ENCODE measurements at places on chromosomes 4 and X. TPM values are rescaled to one million over a fixed set of nuclear protein-coding genes. Genes with fewer than 3 reads are reported as not detected.

- DNase-seq, result no peak
Measured at GRCh38 chr4:20178902-20179576, 72.7 kb upstream of the SLIT2 start.

- no peak for DNase-seq
Measured at GRCh38 chr4:176744091-176744490, 48.6 kb downstream of the VEGFC start.

GRCh38 chr4:183586824-183587223, 72.2 kb downstream of the RWDD4 start:
- no peak for DNase-seq

DNA sequence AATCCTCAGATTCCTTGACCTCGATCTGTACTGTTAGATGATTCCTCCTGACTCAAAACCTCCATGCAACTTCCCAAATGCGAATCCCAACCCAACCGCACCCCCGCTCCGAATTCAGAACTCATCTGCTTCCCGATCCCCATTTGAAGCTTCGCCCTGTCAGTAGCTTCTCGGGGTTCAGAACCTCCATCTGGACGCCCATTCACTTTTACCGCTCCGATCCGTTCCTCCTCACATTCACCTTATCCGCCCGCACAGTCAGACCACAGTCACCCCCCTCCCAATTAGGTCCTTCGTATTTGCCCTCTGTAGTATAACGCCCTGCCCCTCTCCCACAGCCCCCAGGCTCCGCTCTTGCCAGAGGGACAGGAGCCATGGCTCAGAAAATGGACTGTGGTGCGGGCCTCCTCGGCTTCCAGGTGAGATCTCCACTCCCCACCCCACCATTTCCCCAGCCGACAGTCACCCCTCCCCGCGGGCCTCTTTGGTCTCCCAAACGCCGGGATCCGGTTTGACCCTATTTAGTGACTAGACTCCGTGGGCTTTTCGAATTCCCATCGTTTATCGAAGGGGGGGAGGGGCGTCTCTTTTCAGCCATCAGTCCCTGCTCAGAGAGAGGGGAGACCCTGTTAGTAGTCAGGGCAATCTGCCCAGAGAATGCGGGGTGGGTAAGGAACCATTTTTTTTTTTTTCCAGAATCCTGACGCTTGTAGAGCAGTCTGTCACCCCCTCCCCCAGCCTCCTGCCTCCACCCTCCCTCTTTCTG, 691 bp downstream of the MAGED1 start:
- DNase-seq, result peak; percentile 16

DNA sequence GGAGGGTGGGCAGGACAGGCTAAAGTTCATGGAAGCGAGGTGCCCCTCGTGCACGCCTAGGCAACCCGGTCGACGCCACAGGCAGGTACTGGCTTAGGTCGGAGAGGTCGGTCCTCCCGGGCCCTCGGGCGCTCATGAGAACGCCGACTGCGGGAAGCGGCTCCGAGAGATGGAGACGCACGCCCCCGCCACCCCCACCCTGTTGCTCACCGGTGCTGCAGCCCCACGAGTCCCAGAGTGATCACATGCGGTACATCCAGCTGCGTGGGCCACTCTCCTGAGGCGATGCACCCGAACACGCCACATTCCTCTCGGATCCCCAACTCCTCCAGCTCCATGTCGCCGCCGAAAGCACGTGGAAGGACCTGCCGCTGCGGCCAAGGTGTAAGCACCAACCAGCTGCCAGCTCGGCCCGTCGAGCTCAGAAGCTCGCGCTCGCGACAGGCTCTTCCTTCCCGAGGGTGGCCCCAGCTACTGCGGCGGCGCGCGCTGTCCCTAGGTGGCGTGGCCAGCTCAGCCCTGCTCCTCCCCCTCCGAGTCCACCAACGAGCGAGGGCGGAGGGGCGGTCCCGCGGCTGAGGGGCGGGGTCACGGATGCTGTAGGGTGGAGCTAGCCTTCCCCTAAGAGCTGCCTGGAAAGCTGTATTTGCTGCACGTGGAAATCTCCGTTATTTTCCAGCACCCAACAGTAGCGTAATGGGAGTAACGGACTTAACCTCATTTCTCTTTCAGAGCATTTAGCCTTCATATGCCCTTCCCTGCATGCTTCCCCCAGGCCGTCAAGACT, at the start of gene PPAT:
PPAT (minus strand) TSS at position 476 of the 787 bp plus-strand sequence; CDS start at position 338, 138 bp downstream.
- DNase-seq, result peak; percentile 100

DNA sequence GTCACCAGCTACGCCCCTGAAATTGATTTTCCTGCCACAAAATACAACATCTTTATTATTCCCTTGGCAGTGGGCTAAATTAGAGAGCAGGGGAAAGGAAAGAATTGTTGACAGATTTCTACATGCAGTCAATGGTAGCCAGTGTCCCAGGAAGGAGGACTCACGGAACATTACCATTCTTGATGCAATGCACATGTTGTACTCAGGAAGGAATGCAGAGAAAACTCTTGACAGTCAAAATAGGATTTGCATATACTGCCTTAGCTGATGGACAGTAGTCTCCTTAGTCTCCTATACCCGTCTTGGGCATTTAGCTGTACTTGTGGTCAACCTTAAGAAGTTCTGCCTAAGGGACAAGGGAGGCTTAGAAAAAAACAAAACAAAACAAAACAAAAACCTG, 158.0 kb upstream of the GYPA start:
- no peak for DNase-seq

DNA sequence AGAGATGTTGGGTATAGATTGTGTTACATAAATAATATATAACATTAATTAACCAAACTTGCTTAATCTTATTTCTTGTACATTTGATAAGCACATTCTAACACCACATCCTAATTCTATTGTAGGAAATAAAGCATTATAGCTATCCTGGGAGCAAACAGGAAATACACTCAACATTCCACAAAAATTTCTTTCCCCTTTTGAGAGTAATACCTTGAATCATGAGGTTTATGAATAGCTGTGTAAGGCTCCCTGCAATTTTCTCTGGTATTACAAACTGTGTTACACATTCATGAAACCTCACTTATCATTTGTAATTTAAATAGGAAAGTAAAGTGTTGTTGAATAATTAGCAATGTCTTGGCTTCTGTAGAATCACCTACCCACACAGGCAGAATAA, 95.1 kb downstream of the TMEM47 start:
- DNase-seq, result peak; percentile 49

GRCh38 chr4:5517372-5517771, 191.0 kb downstream of the EVC2 start:
- no peak for DNase-seq

- DNase-seq, result no peak
Measured at GRCh38 chr4:89365375-89365774, 57.8 kb upstream of the GPRIN3 start.

- DNase-seq, result peak; percentile 61
Measured at GRCh38 chr4:56424697-56425514, 10.5 kb downstream of the PPAT start.

DNA sequence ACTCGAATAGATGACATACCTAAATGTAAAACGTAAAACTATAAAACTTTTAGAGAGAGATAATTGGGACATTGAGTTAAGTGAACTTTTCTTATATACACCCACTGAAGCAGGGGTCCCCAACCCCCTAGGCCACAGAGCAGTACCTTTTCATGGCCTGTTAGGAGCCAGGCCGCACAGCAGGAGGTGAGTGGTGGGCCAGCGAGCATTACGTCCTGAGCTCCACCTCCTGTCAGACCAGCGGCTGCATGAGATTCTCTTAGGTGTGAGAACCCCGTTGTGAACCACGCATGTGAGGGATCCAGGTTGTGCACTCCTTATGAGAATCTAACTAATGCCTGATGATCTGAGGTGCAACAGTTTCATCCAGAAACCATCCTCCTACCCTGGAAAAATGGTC, 114.8 kb downstream of the HMX1 start:
- DNase-seq, result no peak

DNA sequence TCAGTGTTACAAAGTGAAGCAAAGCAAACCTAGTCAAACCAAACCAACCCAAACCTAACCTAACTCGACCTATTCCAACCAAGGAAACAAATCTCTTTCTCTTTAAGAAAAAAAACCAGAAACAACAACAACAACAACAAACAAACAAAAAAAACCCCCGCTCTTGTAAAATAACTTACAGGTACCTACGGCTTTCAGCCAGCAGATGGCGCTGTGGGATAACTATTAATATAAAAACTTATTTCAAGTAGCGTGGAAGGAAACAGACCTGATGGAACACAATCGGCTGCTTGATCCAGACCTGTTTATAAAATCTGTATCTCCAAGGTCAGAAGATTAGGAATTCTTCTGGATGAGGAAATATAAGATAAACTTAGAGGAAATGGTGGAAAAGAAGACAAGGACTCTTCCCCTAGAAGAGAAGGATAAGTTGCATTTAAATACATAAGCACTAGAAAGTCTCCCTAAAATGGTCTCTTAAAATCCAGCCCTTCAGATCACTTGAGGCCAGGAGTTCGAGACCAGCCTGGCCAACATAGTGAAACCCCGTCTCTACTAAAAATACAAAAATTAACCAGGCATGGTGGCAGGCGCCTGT, 34.4 kb upstream of the CDKL5 start:
- DNase-seq, result peak; percentile 49

- no peak for DNase-seq
Measured at GRCh38 chrX:46375831-46376230, 169.4 kb downstream of the ZNF674 start.

DNA sequence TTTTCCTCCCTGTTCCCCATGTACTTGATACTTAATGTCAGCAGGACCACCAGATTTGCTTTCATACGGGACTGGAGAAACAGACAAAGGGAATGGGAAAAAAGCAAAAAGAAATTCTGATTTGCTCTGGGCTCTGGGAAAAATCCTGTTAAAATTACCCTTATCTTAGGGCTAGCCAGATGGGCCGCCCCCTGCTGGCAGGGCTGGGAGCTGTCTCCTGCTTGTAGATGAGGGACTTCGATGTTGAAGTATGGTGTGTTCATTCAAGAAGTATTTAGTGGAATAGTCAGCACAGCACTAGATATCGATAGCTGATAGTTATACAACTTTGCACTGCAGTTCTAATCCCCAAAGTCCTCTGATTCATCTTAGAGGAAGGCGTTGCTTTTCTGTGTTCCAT, 45.8 kb downstream of the BCORL1 start:
- peak; percentile 33 for DNase-seq

DNA sequence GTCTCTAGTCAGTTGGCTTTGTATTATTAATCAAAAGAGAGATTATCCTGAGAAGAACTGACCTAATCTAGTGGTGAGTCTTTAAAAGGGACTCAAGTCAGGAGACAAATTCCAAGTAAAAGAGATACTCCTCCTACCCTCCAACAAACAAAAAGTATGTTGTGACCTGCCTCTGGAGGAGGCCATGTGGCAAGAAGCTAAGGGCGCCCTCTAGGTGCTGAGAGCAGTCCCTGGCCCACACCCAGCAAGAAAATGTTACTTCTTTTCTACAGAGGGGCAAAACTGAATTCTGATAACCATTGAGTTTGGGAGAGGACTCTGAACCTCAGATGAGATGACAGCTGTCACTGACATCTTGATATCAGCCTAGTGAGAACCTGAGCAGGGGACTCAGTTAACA, 953.6 kb upstream of the AGA start:
- no peak for DNase-seq

DNA sequence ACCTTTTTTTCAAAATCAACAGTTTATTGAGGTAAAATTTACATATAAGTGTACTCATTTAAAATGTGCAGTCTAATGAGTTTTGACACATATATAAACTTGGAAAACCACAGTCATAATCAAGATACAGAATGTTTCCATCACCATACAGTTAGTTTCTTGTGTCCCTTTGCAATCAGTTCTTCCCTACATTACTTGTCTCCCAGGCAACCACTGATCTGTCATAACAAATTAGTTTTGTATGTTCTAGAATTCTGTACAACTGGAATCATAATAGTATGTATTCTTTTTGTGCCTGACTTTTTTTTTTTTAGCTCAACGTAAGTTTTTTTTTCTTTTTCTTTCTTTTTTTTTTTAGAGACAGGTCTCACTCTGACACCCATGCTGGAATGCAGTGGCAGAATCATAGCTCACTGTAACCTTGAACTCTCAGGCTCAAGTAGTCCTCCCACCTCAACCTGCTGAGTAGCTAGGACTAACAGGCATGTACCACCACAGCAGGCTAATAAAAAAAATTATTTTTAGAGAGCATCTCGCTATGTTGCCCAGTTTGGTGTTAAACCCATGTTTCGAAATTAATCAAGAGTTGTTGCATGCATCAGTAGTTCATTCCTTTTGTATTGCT, 26.9 kb downstream of the ARFIP1 start:
- no peak for DNase-seq

- DNase-seq, result no peak
Measured at GRCh38 chr4:116361790-116362189, 723.6 kb downstream of the TRAM1L1 start.

GRCh38 chr4:3702561-3703221, 63.5 kb upstream of the ADRA2C start:
- no peak for DNase-seq

GRCh38 chr4:153115322-153116290, 88.6 kb upstream of the TRIM2 start:
- DNase-seq, result peak; percentile 38

DNA sequence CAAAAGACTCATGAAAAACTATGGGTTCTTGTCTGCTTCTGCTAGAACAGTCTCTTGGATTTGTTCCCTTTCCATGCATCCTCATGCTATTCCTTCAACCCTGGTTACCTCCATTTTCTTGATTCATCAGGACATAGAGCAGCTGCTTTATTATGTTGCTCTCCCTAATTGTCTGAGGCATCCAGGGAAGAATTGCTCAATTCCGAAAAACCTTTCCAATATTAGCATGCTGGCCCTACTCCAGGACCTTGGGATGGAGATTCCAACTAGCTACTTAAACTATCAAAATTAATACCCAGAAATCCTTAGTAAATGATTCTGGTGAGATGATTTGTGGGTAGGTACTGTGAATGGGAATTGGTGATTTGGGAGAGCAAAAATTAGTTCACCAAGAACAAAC, 56.6 kb upstream of the FAM47B start:
- DNase-seq, result no peak

GRCh38 chr4:173517781-173518424, 12.1 kb downstream of the HAND2 start:
- no peak for DNase-seq

Gene CT45A2
- total RNA-seq, result not detected

Gene SFRP2
- not detected for total RNA-seq

Gene CDKL2
- 0.55 TPM for total RNA-seq

Gene FRG2
- total RNA-seq, result not detected

Gene SPANXD
- total RNA-seq, result not detected

Gene SYTL4
- total RNA-seq, result 18.4 TPM

Gene HSD17B13
- not detected for total RNA-seq

Gene PCDH7
- 21.0 TPM for total RNA-seq

Gene TEX13D
- total RNA-seq, result not detected

Gene ACTRT1
- not detected for total RNA-seq

Gene TLR6
- 1.7 TPM for total RNA-seq
